Hematopoietic multipotent progenitor cell treated with erythropoietin and hydrocortisone succinate and interleukin-3 and kit ligand, for 4 days (in vitro differentiated cells): ENCODE measurements at places on chromosomes 1 and 21.

DNA sequence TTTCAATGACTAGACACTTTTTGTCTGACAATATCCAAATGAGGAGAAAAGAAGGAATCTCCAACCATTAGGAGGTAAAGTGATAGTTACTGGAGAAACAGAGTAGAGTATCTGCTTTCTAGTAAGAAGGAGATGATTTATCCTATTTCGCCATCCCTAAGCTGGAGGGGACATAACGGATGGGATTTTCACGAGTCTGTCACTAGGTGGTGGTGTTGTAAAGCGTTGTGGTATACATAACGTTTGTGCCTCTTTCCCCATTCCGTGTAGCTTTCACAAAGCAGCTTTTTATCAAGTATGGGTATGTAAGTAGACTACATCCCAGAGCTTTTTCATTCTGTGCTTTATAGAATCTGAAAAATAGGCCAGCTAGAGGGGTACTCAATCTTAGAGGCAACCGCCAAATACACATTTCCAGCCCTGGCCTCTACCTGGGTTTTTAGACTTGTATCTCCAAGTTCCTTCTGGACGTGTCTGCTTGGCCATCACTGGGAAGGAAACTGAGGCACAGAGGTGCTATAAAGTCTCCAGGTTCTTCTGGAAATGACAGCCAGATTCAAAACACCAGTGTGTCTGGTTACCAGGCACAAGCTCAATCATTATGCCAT lies 33.3 kb upstream of the FAM3B start:
- peak; percentile 90 for DNase-seq

GRCh38 chr1:62676611-62677356 lies 11.4 kb downstream of the DOCK7 start:
- peak; percentile 16 for DNase-seq

DNA sequence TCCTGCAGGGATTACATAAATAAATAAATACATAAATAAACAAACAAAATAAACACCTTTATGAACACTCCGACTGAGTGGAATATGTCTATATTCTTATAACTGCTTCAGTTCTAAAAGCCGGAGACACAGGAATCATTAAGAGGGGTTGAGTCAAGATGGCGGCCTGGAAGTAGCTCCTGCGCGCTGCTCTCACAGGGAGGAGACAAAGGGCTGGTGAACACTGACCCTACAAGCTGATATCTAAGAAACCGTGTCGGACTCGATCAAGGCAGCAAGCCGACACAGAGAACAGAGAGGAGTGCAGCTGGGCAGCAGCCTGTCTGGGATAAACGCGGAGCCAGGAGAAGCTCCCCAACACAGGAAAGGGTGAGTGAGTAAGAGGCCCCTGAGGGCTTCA lies 1098.6 kb upstream of the NCAM2 start:
- DNase-seq = no peak

DNA sequence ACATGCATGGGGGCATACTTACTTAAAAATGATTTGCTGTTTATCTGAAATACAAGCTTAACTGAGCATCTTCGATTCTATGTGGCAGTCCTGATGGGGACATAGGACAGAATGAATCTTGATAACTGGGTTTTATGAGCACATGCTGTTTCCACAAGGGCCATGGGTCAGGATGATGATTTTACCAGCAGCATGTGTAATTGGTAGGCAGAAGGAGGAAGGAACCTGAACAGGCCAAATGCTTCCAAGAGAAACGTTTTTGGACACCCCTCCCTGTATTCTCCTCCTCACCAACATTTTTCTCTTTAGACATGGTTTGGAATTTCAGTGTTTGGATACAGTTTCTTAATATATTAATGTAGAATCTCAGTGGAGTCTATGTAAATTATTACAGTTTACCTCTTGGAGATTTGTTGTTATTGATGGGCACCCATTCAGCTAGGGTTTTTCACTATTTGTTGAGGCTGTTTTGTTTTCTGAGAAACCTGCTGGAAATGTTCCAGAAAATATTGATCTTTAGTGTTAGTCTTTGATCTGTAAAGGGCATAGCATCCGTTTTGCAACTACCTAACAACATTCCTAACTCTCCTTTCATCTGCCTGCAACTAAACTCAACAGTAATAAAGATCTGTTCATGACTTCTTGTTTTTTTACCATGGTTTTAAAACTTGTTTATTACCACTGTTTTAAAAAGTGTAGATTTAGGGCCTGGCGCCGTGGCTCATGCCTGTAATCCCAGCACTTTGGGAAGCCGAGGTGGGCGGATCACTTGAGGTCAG lies 42.0 kb downstream of the TBCE start:
- DNase-seq = no peak
